Heart left ventricle (tissue), 16 donors: ENCODE measurements at places on chromosomes 12 and 14. TPM values are rescaled to one million over a fixed set of nuclear protein-coding genes. Genes with fewer than 3 reads are reported as not detected.

CLEC7A gene
- total RNA-seq = 2.0 TPM

GAS2L3 gene
- 1.2 TPM for total RNA-seq

SYT10 gene
- total RNA-seq = not detected

SLC25A47 gene
- total RNA-seq = not detected

KLRC2 gene
- total RNA-seq = not detected

CPM gene
- total RNA-seq = 16.0 TPM

GRCh38 chr12:94603434-94604365 lies 46.7 kb downstream of the TMCC3 start:
- peaks cover 4% of the 10 kb centered on the region for H3K4me1 ChIP-seq
- no peaks in the 10 kb centered on the region for H3K27me3 ChIP-seq
- DNase-seq = no peak
- H3K4me3 ChIP-seq = no peak overlapping the region
- H3K27ac ChIP-seq = no peak overlapping the region

GRCh38 chr12:88805692-88806091 lies 225.4 kb upstream of the KITLG start:
- H3K27ac ChIP-seq = no peak overlapping the region
- H3K4me3 ChIP-seq = no peak overlapping the region
- H3K27me3 ChIP-seq = no peaks in the 10 kb centered on the region

DNA sequence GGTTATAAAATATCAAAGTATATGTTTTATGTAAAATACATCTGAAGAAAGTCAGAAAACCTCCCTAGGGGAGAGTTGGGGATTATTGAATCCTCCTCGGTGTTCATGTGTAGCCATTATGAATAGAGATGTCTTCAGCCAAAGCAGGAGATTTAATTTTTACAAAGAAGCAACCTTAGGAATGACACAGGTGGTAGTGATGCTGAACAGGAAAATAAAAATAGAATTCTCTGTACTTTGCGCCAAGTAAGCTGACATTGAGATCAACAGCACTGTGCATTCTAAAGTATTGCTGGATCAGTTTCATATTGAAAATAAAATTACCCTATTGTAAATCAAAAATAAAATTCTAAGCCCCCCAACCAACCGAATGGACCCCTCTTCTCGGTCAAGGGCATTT lies 132.8 kb upstream of the TRHDE start:
- no peak for DNase-seq
- no peak overlapping the region for H3K27ac ChIP-seq
- H3K36me3 ChIP-seq = no peaks in the 10 kb centered on the region
- H3K27me3 ChIP-seq = no peaks in the 10 kb centered on the region

GRCh38 chr12:48999371-49000131 lies at the start of gene DDN:
DDN (minus strand) TSS chr12:48999375; CDS start chr12:48999287, 88 bp downstream.
- DNase-seq = no peak
- peak within 1 kb of the TSS; percentile 39 for H3K27ac ChIP-seq
- H3K36me3 ChIP-seq = peaks cover 35% of the 10 kb centered on the region

- H3K36me3 ChIP-seq = no peaks in the 10 kb centered on the region
- no peaks in the 10 kb centered on the region for H3K4me1 ChIP-seq
- no peak overlapping the region for H3K27ac ChIP-seq
- H3K4me3 ChIP-seq = no peak overlapping the region
- DNase-seq = no peak
- H3K27me3 ChIP-seq = peaks cover 24% of the 10 kb centered on the region
These were observed 89.5 kb upstream of the OTX2 start for GRCh38 chr14:56899829-56900228.

DNA sequence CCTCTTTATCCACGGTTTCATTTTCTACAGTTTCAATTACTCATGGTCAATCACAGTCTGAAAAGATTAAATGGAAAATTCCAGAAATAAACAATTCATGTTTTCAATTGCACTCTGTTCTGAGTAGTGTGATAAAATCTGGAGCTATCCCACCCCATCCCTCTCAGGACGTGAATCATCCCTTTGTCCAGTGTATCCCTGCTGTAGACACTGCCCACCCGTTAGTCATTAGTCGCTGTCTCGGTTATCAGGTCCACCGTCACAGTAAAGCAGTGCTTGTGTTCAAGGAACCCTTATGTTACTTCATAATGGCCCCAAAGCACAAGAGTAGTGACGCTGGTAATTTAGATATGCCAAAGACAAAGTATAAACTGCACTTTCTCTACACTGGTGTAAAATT lies 141.0 kb upstream of the LMNTD1 start:
- H3K27ac ChIP-seq = no peak overlapping the region
- no peak for DNase-seq
- H3K4me1 ChIP-seq = no peaks in the 10 kb centered on the region
- no peaks in the 10 kb centered on the region for H3K27me3 ChIP-seq
- no peaks in the 10 kb centered on the region for H3K36me3 ChIP-seq

GRCh38 chr12:94997726-94998125 lies 5.8 kb downstream of the NDUFA12 start:
- no peaks in the 10 kb centered on the region for H3K27me3 ChIP-seq
- H3K4me3 ChIP-seq = no peak overlapping the region
- H3K27ac ChIP-seq = no peak overlapping the region
- DNase-seq = no peak
- H3K36me3 ChIP-seq = peaks cover 46% of the 10 kb centered on the region
- peaks cover 8% of the 10 kb centered on the region for H3K4me1 ChIP-seq

DNA sequence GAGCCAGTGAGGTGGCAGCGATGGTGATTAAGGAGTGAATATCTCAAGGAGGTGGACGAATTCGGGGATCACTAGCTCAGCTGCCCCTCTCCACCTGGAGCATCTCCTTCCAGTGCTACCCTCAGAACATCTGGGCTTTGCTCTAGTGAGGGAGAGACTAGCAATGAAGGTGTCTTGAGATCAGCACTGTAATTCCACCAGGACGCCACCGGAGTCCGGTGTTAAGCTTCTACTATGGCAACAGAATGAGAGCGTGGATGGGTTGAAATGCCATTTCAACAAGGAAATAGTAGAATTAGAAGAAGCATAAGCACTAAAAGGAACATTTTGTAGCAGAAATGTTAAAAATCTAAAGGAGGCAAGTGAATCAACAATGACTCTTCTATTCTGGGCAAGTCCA lies 61.1 kb downstream of the NTF3 start:
- peaks cover 5% of the 10 kb centered on the region for H3K27me3 ChIP-seq
- H3K27ac ChIP-seq = no peak overlapping the region
- peaks cover 7% of the 10 kb centered on the region for H3K4me1 ChIP-seq
- no peaks in the 10 kb centered on the region for H3K36me3 ChIP-seq

DNA sequence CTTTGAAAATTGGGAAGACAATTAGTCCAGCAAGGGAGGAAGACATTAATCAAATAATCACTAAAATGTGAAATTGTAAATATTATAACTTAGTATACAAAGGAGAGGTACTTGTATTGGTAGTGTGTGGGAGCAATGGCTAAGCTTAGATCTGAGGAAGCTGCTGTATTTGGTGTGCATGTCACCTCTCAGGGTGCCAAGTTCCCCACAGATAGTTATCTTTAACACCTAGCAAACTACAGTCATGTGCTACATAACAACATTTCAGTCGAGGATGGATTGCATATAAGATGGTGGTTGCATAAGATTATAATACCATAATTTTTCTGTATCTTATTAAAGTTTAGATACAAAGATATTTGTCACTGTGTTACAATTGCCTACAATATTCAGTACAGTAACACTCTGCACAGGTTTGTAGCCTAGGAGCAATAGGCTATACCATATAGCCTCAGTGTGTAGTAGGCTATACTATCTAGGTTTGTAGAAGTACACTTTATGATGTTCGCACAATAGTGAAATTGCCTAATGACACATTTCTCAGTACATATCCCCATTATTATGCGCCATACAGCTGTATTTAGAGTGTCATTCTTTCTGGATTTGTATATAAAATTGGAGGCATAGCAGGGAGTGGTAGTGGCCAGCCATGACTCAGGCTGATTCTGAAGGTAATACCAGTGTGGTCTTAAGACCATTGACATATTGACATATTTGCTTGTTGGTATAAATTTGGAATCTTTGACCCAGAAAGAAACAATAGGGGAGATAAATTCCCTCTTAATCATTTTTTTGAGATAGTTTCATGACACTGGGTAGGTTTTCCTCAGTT lies 55.8 kb downstream of the RAD51B start:
- H3K27me3 ChIP-seq = no peaks in the 10 kb centered on the region
- H3K36me3 ChIP-seq = no peaks in the 10 kb centered on the region
- H3K27ac ChIP-seq = no peak overlapping the region
- no peak overlapping the region for H3K4me3 ChIP-seq

GRCh38 chr12:94309373-94309772 lies 150.3 kb downstream of the CEP83 start:
- H3K27me3 ChIP-seq = no peaks in the 10 kb centered on the region
- H3K36me3 ChIP-seq = no peaks in the 10 kb centered on the region
- H3K4me3 ChIP-seq = no peak overlapping the region
- no peaks in the 10 kb centered on the region for H3K4me1 ChIP-seq
- H3K27ac ChIP-seq = no peak overlapping the region
- no peak for DNase-seq

DNA sequence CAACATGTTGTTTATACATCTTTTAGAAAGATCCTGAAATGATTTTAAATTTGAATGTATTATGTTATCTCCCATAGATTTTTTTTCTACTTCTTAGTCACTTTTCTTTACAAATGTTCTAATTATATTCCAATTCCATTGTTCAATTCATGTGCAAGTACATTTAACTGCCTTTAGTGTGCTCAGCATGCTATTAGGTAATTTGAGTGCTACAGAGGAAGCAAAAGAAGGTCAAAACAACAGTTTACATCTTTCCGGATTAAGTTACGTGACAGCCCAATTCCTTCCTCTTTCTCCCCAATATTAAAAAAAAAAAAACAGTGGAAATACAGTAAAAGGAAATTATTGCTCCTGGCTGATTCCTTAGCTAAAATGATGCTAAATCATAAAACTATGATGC lies 98.3 kb downstream of the RTN1 start:
- no peak overlapping the region for H3K4me3 ChIP-seq
- no peaks in the 10 kb centered on the region for H3K27me3 ChIP-seq
- no peak for DNase-seq
- H3K36me3 ChIP-seq = no peaks in the 10 kb centered on the region
- no peaks in the 10 kb centered on the region for H3K4me1 ChIP-seq
- no peak overlapping the region for H3K27ac ChIP-seq

DNA sequence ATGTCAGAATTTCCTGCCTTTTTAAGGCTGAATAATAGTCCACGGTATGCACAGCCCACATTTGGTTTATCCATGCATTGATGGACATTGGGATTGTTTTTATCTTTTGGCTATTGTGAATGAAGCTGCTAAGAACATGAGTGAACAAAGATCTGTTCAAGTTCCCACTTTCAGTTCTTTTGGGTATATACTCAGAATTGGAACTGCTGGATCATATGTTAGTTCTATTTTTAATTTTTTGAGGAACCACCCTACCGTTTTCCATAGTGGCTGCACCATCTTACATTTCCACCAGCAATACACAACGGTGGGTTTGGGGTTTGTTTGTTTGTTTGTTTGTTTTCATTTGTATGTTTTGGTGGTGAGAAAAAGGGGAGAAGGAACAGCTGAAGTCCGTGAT lies 6.4 kb downstream of the GPR68 start:
- H3K4me1 ChIP-seq = no peaks in the 10 kb centered on the region
- H3K4me3 ChIP-seq = no peak overlapping the region
- DNase-seq = no peak
- H3K27ac ChIP-seq = no peak overlapping the region
- no peaks in the 10 kb centered on the region for H3K36me3 ChIP-seq

GRCh38 chr14:84592770-84593169 lies 937.2 kb upstream of the FLRT2 start:
- no peak for DNase-seq
- H3K4me1 ChIP-seq = no peaks in the 10 kb centered on the region
- no peak overlapping the region for H3K4me3 ChIP-seq
- H3K27me3 ChIP-seq = no peaks in the 10 kb centered on the region
- H3K36me3 ChIP-seq = no peaks in the 10 kb centered on the region
- no peak overlapping the region for H3K27ac ChIP-seq

- no peaks in the 10 kb centered on the region for H3K36me3 ChIP-seq
- H3K4me3 ChIP-seq = peak overlapping the region; percentile 24
- peak; percentile 11 for DNase-seq
- H3K27me3 ChIP-seq = no peaks in the 10 kb centered on the region
- H3K27ac ChIP-seq = no peak overlapping the region
- no peaks in the 10 kb centered on the region for H3K4me1 ChIP-seq
These were observed 74.2 kb upstream of the NAP1L1 start for GRCh38 chr12:76158518-76159321.

GRCh38 chr12:107549651-107550480 lies 135.7 kb upstream of the PWP1 start:
- H3K36me3 ChIP-seq = no peaks in the 10 kb centered on the region
- no peak for DNase-seq
- no peak overlapping the region for H3K27ac ChIP-seq
- no peak overlapping the region for H3K4me3 ChIP-seq
- H3K4me1 ChIP-seq = no peaks in the 10 kb centered on the region

DNA sequence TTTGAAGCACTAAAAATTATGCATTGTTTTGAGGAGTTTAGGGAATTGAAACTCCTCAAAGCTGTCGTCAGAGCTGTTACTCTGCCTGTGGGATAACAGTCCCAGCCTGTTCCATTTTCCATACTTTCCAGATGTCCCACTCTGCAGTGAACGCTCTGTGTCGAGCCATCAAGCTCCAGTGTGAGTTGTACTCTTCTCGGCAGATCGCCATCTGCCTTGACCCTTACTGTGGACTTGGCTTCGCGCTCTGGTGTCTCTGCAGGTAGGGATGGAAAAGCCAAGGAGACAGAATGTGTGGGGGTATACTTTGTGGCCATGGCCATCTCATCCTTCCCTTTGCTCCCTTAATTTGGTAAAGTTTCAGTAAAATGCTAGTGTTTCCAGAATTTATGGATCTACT lies 35.5 kb upstream of the ATF1 start:
- H3K27me3 ChIP-seq = no peaks in the 10 kb centered on the region
- peaks cover 6% of the 10 kb centered on the region for H3K4me1 ChIP-seq
- no peak overlapping the region for H3K27ac ChIP-seq

DNA sequence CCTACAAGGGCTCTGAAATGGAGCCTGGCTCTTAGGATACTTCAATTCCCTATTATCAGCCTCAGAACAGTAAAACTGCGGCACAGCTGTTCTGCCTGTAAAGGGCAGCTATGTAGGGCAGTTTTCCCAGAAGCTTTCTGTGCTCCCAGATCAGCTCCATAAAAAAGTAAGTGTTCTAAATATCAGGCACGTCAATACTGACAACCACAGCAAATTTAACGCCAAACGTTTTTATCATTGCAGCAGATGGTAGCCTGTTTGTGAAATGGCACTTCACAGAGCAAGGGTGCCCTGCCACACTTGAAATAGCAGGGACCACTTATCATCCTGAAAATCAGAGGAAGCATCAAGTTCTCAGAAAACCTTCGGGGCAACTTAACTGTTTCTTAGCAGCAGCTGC lies 54.8 kb upstream of the PTHLH start:
- no peaks in the 10 kb centered on the region for H3K27me3 ChIP-seq
- H3K4me1 ChIP-seq = no peaks in the 10 kb centered on the region
- no peak for DNase-seq
- no peak overlapping the region for H3K4me3 ChIP-seq

DNA sequence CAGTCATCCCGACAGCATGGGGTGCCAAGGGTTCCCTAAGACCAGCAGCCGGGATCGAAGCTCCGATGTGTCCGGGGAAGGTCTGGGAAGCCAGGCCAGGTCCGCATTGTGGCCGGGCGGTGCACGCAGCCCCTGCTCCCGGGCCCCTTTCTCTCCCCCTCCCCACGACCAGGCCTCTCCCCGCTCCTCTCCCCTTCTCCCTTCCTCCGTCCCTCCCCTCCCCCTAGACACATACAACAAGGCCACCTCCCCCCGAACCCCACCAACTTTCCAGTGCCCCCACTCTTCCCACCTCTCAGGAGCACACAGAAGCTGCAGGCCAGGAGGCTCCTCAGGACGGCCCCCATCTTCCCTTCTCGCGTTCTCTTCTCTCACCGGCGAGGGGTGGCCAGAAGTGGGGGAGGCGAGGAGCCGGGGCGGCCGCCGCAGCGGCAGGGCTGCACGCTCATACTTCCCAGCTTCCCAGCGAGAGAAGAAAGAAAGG lies 413 bp downstream of the LRP6 start:
- peak overlapping the region; percentile 99 for H3K27ac ChIP-seq
- H3K4me3 ChIP-seq = peak overlapping the region; percentile 97
- peaks cover 5% of the 10 kb centered on the region for H3K4me1 ChIP-seq
- H3K36me3 ChIP-seq = no peaks in the 10 kb centered on the region
